ENCODE measurements at places on chromosomes 13 and 19. TPM values are rescaled to one million over a fixed set of nuclear protein-coding genes. Genes with fewer than 3 reads are reported as not detected.

- no peak for DNase-seq
Measured at GRCh38 chr13:49450105-49450819, 6.2 kb downstream of the SETDB2 start.

GRCh38 chr13:105778196-105778595 lies 757.3 kb downstream of the EFNB2 start:
- no peak for DNase-seq

The GPR180 gene
- 4.9 TPM for total RNA-seq

The PTGIR gene
- 0.71 TPM for total RNA-seq

- no peak for DNase-seq
Measured at GRCh38 chr13:20567881-20568528, 1.0 kb downstream of the IFT88 start.

GRCh38 chr13:33526718-33527117 lies 241.2 kb upstream of the STARD13 start:
- DNase-seq, result no peak

GRCh38 chr13:73061876-73062275 lies 3.1 kb downstream of the KLF5 start:
- DNase-seq, result no peak

DNA sequence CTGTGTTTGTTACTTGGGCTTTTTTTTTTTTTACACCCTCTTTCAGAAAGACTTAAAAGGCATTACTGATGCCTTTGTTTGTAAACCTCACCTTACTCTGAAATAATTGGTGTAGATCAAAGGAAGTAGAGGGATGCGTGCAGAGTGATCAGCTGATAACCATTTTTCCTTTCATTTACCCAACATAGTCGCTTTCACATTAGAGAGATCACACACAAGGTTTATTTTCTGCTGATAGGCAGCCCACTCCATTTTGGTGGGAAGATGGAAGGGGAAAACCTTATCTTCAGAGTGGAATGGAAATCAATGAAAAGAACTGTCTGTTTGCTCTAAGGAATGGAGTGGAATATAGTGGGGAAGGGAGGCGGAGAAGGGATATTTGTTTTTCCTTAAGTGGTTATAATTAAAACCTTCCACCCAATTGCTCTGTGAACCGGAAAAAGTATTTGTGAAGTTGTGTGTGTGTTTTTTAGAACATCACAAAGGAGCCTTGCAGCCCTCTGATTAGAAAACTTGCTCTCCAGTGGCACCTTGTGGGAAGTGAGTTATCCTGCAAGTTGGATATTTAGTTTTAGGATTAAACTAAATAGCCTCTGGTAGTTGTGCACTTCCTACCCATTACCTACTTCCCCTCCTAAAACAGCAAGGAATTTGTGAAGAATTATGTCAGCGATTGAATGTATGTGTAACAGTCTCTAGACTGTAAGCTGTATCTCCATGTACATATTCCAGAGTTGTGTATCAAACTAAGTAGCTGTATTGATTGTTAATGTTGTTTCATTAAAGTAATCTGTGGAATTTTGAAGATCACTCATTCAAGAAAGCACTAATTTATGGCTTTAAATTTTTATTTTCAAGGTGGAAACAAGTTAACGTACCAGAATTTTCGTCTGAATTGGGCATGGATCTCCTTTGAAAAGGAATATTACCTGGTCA lies 76.8 kb downstream of the FREM2 start:
- no peak for DNase-seq

DNA sequence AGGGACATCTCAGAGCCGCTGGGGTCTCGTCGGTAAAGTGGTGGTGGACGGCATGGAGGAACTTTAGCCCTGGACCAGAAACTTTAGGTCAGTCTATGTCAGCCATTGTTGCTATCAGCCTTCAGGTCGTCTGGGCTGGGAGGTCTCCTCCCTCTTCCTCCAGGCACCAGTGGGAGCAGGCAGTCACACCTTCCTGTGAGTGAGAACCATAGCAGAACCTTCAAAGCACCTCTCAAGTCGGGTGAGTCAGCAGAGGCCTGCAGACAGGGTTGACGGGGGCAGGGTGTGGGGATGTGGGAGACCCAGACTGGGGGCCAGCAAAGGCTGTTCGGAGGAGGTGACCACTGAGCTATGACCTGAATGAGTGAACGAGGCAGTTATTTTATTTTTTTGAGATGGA lies 15.4 kb upstream of the SBNO2 start:
- DNase-seq, result no peak

- DNase-seq, result no peak
Measured at GRCh38 chr19:13932149-13932637, 6.0 kb downstream of the PODNL1 start.

The KLF1 gene
- total RNA-seq, result not detected

GRCh38 chr13:45296259-45296658 lies 44.7 kb downstream of the TPT1 start:
- no peak for DNase-seq

The C19orf38 gene
- 1.5 TPM for total RNA-seq

DNA sequence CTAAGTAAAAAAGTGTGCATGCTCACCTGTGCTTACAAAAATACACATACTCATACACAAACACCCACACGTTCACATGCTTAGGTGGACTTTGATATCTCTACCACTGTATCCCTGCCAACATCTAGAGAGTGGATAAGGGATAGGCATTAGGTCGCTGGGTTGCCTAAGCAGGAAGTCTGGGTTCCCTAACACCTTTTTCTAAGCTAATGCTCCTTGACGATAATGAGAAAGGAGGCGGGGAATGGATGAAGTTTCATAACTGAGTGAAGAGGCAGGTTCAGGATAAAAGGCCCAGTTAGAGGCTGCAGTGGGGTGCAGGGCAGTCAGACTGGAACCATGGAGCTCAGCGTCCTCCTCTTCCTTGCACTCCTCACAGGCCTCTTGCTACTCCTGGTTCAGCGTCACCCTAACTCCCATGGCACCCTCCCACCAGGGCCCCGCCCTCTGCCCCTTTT lies 41.9 kb upstream of the CYP2A7 start:
- no peak for DNase-seq

- no peak for DNase-seq
Measured at GRCh38 chr19:15072930-15073647, 8.9 kb upstream of the OR1I1 start.

DNA sequence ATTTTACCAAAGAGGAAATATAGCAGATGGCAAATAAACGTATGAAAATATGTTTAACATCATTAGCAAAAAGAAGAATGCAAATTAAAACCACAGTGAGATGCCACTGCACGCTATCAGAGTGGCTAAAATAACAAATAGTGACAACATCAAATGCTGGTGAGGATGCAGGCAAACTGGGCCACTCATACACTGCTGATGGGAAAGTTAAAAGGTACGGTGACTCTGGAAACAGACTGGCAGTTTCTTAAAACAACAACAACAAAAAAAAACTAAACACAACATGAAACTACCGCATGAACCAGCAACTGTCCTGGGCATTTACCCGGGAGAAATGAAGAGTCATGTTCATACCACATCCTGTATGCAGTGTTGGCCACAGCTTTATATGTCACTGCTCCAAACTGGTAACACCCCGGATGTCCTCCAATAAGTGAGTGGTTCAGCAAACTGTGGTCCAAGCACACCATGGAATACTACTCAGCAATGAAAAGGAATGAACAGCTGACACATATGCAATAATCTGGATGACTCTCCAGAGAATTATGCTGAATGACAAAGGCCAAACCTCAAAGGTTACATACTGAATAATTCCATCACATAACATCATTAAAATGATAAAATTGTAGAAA lies 22.3 kb downstream of the EPS15L1 start:
- no peak for DNase-seq

The KANK3 gene
- total RNA-seq, result 9.8 TPM

- no peak for DNase-seq
Measured at GRCh38 chr13:106100171-106100919, 435.1 kb downstream of the EFNB2 start.

DNA sequence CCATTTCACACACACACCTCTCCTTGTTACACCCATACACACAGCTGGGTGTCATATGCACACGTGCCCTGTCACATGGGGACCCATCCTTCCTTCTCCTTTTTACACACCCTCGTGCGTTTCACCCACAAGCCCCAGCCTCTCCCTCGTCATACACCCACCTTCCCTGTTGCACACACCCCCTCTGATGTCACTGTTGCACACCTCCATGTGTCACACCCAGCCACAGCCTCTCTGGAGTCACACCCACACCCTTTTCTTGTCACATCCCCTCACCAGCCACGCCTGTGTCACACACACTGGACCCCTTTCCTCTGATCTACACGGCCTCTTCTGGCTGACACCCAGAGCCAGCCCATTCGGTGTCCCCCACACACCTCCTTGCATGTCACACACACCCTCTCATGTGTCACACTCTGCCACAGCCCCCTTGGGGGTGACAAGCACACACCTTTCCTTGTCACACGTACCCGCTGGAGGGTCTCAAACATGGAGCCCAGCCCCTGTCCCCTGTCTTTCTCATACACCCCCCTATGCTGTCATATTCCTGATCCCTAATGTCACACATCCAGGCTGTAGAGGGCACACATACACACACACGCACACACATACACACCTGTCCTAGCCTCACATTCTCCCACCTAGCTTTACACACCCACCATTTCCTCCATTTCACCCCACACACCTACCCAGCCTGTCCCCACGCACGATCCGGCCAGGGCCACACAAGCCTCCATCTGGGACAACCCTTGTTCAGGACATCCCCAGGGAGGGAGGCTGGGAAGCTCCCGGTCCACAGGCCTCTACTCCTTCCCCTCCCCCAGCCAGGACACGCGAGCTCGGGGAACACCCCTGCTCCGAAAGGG lies 1.4 kb downstream of the NOVA2 start:
- DNase-seq, result no peak

The ETV2 gene
- total RNA-seq, result 0.79 TPM

The PGLYRP2 gene
- not detected for total RNA-seq

The ADPRHL1 gene
- total RNA-seq, result 5.0 TPM

The LILRB3 gene
- 5.5 TPM for total RNA-seq

GRCh38 chr13:109655206-109655600 lies 131.2 kb downstream of the IRS2 start:
- DNase-seq, result no peak

DNA sequence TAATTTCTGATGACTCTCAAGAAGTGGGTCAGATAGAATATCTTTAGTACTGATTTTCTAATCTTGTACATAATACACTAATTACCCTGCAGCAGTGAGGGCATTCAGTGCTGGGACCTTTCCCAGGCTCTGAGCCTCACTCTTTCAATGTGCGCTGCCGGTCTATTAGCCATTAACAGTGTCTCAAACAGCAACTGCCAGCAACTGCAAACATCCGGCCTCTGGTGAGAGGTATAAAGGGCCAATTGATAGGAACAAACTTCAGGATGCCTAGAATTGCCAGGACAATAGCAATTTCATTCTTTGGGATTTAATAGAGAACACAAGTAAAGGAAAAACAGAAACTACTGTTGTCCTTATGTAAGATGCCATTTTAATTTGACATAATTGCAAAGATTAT lies 604.4 kb upstream of the SPRY2 start:
- DNase-seq, result no peak

DNA sequence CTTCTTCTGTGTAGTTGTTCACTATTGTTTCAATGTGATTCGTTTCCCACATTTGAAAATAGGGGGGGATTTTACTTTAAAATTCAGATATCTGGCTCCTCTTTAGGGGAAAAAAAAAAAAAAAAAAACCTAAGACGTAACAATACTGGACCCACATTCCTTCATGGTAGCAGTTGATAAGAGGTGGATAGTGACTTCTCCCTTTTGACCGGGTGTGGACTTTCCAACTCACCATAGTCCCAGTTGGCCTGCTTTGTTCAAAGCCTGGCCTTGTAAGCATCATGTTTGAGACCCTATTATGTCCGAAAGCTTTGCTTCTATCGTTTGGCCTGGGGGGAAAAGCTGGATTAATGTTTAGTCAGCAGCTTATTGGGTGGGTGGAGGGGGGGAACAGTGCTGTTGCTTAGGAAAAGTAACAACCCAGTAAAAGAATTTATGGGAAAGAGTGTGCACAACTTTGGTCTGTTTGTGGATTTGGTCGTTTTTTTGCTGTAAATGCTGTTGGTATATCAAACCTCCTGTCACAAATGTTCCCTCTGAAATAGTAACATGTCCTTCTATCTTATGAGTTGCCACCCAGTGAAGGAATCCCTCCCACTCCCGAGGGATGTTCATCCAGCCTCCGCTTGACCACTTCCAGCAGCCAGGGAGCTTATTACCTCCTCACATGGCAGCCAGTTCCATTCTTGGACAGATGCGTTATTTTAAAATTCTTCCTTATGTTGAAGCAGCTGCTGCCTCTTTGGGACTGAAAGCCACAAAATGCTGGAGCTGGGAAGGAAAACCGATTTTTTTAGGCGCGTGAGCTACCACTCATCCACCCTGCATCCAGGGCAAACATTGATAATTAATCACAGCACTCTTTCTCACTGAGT lies 10.4 kb downstream of the SAMD4B start:
- no peak for DNase-seq

DNA sequence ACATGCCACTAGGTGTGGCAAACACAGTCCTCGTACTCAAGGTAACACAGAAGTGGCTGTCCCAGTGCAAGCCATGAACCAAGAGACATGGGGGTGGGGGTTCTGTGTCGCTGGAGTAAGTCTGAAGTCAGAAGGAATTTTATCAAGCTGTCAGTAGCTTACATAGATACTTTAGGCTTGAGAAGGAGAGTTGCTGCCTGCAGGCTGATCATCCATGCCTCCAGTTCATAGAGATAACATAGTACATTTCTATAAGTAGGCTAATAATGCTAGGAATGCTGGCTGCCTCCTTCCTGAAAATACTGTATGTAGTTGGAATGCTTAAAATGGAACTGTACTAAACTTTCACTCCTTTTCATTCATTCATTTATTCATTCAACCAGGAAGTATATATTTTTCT lies 70.1 kb downstream of the CAB39L start:
- DNase-seq, result no peak

- DNase-seq, result no peak
Measured at GRCh38 chr19:6587998-6588507, 2.9 kb downstream of the CD70 start.

GRCh38 chr19:49142866-49143335 lies 12.3 kb downstream of the HRC start:
- peak; percentile 74 for DNase-seq

- no peak for DNase-seq
Measured at GRCh38 chr19:7642295-7643030, 5.6 kb downstream of the STXBP2 start.

- no peak for DNase-seq
Measured at GRCh38 chr13:79749566-79749965, 268.6 kb downstream of the NDFIP2 start.

DNA sequence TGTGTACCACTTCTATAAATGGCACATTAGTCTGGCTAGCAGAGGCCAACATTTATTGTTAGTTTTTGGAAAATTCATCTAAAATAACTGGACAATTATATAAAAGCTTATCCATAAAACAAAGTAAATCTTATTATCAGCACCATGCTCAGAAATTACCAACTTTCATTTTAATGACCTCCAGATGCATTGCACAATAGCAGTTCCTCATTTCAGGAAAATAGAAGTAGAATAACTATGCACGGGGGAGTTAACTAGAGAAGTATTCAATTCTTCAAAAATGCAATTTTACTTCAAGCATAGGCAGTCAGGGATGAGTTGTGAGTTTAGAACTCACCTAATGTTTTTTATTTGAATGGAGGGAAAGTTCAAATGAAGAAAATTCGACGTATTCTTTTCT lies 1023.5 kb downstream of the PCDH17 start:
- DNase-seq, result no peak

The COMP gene
- not detected for total RNA-seq

GRCh38 chr13:109160357-109160756 lies 530.9 kb downstream of the MYO16 start:
- DNase-seq, result no peak

The RNF126 gene
- total RNA-seq, result 44.7 TPM

Data from ovary (tissue), 10 donors.